ENCODE measurements at places on chromosomes 6 and 20.

- peak; percentile 15 for DNase-seq
Observed at GRCh38 chr6:166998256-166999144, 697 bp upstream of the CEP43 start.

- no peak for DNase-seq
Observed at GRCh38 chr6:33820784-33821520, 17.1 kb upstream of the MLN start.

- no peak for DNase-seq
Observed at GRCh38 chr6:163793011-163793983, 378.8 kb downstream of the QKI start.

- DNase-seq, result peak; percentile 32
Observed at GRCh38 chr6:56595490-56596122, 47.1 kb downstream of the DST start.

GRCh38 chr6:76230711-76231110, 158.2 kb upstream of the IMPG1 start:
- no peak for DNase-seq

GRCh38 chr20:56554869-56555268, 21.8 kb downstream of the FAM209B start:
- no peak for DNase-seq

DNA sequence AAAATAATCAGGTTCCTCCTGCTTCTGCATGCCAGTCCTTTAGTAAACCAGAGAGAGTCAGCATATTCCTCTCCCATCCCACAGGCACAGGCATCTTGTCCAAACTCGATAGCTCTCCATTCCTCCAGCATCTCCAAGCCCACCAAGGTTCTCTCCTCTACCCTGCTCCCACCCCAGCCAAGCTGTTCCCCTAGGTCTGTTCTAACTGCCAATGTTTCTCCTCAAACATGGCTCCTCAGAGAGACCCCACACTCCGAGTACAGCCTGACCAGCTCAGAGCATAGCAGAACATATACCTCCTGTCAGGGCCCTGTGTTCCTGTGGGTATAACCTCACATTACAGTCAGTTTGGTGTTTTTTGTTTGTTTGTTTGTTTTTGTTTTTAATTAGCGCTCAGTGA, 177.8 kb downstream of the VEGFA start:
- no peak for DNase-seq

- no peak for DNase-seq
Observed at GRCh38 chr6:56759521-56759920, 116.8 kb upstream of the DST start.

- DNase-seq, result no peak
Observed at GRCh38 chr6:11146117-11146826, 34.7 kb upstream of the ERVFRD-1 start.

- no peak for DNase-seq
Observed at GRCh38 chr20:50717974-50718761, 13.2 kb upstream of the PARD6B start.

GRCh38 chr20:31848088-31848999, 2.9 kb upstream of the FOXS1 start:
- no peak for DNase-seq

- DNase-seq, result no peak
Observed at GRCh38 chr20:21147593-21147992, 21.7 kb downstream of the KIZ start.

GRCh38 chr6:140987364-140988155, 1145.2 kb upstream of the GJE1 start:
- no peak for DNase-seq

DNA sequence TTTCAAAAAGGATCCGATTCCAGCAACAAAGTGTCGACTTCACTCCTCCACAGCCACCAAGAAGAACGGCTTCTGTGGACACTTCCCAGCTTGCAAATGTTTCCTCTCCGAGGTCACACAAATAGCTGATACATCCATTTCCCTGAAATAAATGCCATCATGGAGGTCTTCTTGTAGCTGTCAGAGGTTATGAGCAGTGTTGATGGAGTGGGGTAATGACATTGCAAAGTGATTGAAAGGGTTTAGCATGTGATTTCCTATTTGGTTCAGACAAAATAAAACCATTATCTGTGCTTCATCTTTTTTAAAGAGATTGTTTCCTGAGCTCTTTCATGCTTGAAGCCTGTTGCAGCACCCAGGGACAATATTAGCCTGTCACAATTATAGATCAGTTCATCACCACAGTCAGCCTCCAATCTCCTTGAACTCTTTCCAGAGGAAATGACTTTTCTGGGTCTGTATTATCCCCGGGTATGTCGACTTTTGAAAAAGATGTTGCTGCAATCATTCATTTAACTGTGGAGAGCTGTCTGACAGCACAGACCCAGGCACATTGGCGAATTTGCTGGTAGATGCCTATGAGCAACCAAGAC, 16.9 kb upstream of the KIF16B start:
- no peak for DNase-seq

DNA sequence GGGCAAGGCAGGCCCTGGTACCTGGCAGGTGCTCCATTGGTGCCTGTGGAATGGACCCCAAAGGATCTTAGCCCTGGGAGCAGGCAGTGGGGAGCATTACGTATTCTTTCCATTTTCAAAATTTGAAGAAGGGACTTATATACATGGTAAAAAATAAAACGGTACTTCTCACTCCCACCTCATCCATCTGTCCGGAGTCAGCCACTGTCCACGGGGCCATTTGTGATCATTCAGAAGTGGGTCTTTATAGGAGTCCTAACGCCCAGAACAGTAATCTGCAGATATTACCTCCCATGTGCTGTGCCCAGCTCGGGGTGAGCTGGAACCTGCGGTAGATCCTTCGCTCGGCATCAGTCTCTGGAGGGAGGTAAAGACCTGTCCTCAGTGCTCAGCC, 110.4 kb downstream of the SYCP2 start:
- DNase-seq, result no peak

DNA sequence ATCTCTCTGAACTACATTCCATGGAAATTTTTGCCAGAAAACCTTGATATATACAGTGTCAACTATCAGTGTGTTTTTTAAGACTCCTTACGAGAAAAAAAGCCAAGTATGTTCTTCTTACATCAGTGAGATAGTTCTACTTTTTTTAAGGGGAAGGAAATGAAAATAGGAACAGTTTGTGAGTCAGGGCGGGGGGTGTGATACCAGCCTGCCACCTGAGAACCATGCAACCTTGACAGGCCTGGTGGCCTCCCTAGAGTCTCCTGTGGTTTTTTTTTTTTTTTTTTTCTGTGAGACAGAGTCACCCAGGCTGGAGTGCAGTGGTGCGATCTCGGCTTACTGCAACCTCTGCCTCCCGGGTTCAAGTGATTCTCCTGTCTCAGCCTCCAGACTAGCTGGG, 96.3 kb upstream of the GCM1 start:
- peak; percentile 29 for DNase-seq

DNA sequence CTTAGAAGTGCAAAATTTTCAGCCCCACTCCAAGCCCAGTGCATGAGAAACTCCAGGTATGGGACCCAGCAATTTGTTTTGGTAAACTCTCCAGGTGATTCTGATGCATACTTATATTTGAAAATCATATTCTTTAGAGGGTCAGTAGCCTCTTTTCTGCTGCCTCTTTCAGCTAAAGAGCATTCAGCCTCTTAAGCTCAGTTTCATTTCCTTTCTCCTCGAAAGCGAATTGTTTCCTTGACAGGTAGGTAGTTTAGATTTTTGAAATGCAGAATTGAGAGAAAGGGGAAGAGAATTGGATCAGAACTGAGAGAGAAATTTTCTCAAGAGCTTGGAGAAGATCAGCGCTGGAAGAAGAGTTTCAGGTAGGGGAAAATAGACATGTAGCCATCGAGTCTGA, 995.8 kb upstream of the FLRT3 start:
- no peak for DNase-seq

- DNase-seq, result no peak
Observed at GRCh38 chr6:103870970-103871369, 988.7 kb downstream of the HACE1 start.

DNA sequence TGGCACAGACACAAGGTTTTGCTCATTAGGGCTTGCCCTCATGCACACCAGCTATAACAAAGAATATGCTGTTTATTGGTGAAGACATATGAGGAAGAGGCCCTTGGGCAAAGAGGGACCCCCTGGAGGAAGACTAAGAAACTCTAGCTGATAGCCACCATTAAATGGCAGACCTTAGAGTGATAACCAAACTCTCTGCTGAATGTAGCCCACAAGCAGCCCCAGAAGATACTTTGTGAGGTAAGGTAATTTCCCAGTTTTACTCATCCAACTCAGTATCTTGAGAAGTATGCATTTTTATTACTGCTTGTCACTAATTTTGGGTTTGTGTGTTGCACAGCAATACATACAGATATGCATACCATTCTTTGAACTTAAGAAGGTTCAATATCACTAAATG, 563.3 kb downstream of the DOK5 start:
- DNase-seq, result no peak

DNA sequence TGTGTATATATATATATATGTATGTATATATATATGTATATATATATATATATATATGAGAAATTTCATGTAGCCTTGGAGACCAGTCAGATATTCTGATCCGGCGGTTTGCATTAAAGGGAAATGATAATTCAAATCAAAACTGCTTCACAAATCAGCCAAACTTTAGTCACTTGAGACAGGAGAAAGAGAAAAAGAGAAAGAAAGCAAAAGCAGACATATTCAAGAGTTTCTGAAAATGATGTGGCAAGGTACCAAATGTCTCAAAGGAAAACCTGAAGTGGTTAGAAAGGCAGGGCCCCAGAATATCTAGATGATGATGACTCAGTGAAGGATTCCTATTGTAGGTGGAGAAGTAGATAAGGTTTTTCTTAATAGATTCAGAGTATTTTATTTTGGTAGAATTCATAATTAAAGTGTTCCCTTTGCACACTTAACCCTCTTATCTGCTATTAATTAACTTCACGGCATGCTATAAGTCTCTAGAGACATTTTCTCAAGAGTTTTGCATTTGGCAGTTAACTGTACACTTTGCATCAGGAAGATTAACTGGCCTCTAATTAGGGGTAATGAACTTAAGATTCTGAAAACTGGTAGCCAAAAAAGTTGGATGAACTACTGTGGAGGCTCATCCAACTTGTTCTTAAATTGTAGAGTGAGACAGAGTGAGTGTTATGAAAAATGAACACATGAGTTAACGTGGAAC, 50.1 kb upstream of the ASF1A start:
- DNase-seq, result peak; percentile 6

- DNase-seq, result no peak
Observed at GRCh38 chr6:111576291-111576690, 29.4 kb downstream of the TRAF3IP2 start.

- no peak for DNase-seq
Observed at GRCh38 chr6:81834141-81834681, 81.7 kb upstream of the TENT5A start.

- no peak for DNase-seq
Observed at GRCh38 chr6:96015518-96016333, at the start of gene FUT9. Gene FUT9, plus strand, starts transcription at chr6:96015974. Its CDS starts 187,182 bp downstream, at chr6:96203156.

DNA sequence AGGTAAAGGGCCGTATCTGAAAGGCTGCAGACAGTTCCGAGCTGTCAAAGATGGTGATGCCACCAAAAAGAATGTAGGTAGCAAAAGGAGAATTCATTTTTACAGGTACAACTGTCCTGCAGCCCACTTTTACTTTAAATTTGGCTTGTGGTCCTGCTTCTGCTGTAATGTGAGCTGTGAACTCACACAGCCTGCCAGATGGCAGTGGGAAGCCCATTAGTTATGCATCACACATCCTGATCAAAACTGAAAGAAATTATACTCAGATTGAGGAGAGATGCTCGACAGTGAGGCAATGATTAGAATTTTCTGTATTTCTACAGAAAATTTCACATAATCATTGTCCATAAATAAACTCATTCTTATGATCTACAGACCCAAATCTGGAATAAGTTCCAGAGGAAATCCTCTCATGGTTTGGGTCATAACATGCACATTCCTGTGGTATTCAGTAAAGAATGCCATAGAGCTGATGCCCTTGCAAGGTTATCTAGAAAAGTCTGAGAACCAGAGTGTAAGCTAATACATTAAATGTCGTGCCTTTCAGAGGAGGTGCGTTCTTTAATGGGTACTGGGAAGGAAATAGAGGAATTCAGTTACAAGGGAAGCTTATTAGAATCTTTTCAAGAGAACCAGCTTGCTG, 23.9 kb upstream of the E2F3 start:
- no peak for DNase-seq

GRCh38 chr6:3422435-3423070, 34.3 kb downstream of the SLC22A23 start:
- DNase-seq, result no peak
